ENCODE measurements at places on chromosomes 7 and 10. TPM values are rescaled to one million over a fixed set of nuclear protein-coding genes. Genes with fewer than 3 reads are reported as not detected.

NYAP1 gene
- 4.4 TPM for total RNA-seq

ECHDC3 gene
- 15.3 TPM for total RNA-seq

CDC14C gene
- not detected for total RNA-seq

HMX3 gene
- total RNA-seq: not detected

ELOVL3 gene
- total RNA-seq: not detected

GIMAP1 gene
- total RNA-seq: 19.1 TPM

CCDC3 gene
- 40.6 TPM for total RNA-seq

GLI3 gene
- total RNA-seq: 105 TPM

EIF5AL1 gene
- not detected for total RNA-seq

MKI67 gene
- 16.9 TPM for total RNA-seq

IGF2BP3 gene
- total RNA-seq: 45.8 TPM

TFAM gene
- 22.8 TPM for total RNA-seq

PRPS1L1 gene
- not detected for total RNA-seq

ALOX5 gene
- 32.5 TPM for total RNA-seq

PPP1R3C gene
- 19.7 TPM for total RNA-seq

LARP4B gene
- 17.4 TPM for total RNA-seq

NUTM2A gene
- not detected for total RNA-seq

GNG11 gene
- 33.0 TPM for total RNA-seq

IDI2 gene
- not detected for total RNA-seq

FOXI2 gene
- 1.3 TPM for total RNA-seq

TRIM73 gene
- under 0.01 TPM for total RNA-seq

FGFBP3 gene
- total RNA-seq: not detected

UPK3B gene
- total RNA-seq: 2.8 TPM

ELMO1 gene
- 37.9 TPM for total RNA-seq

CARD11 gene
- total RNA-seq: 1.0 TPM

KLF14 gene
- total RNA-seq: 0.27 TPM

ASB15 gene
- not detected for total RNA-seq

ANKRD22 gene
- not detected for total RNA-seq

MCU gene
- 13.2 TPM for total RNA-seq

NME8 gene
- not detected for total RNA-seq

NPM3 gene
- 11.0 TPM for total RNA-seq

TWIST1 gene
- total RNA-seq: 18.5 TPM

CUZD1 gene
- not detected for total RNA-seq

ADIRF gene
- 368 TPM for total RNA-seq

KCNH2 gene
- 9.1 TPM for total RNA-seq

Data from uterus (tissue), 4 donors.